ENCODE measurements at places on chromosomes 6 and 20. TPM values are rescaled to one million over a fixed set of nuclear protein-coding genes. Genes with fewer than 3 reads are reported as not detected.
A peak's percentile ranks its signal among the peaks of the same experiment; 100 is the strongest.

- no peak for DNase-seq
These were observed 3.6 kb downstream of the PACSIN1 start for GRCh38 chr6:34469499-34469898.

GRCh38 chr6:160013987-160014868, 45.3 kb downstream of the IGF2R start:
- no peak for DNase-seq

Gene ADTRP
- total RNA-seq, result not detected

GRCh38 chr20:29410806-29411457, 1846.5 kb upstream of the DEFB115 start:
- DNase-seq, result no peak

DNA sequence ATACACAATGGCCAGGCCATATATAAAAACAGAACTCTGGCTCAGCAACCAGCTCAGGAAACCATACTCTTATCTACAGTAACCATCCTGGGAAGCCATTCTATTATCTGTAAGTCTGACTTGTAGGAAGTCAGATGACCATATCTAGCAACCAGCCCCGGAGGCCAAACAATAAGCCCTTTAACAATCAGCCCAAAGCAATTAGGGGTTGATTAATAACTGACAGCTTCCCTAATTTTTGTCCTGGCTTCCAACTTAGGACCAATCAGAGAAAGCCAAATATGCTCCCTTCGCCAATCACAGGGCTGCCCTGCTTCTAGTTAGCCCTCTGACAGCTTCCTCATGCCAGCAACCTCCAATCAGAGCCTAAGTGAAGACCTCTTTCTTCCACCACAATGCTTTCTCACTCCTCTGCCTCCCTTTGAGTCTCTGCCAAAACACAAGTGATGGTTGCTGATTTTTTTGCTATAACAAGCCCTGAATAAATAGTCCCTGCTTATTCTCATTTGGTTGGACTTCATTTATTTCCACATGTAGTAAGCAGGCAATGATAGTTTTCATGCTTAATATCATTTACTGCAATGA, 37.8 kb upstream of the STXBP5 start:
- peak; percentile 21 for DNase-seq

GRCh38 chr20:1474325-1474724, 7.7 kb upstream of the NSFL1C start:
- no peak for DNase-seq

Gene SYNDIG1
- 0.44 TPM for total RNA-seq
